ENCODE measurements at places on chromosomes 7 and 10.

- DNase-seq = no peak
These were observed 22.2 kb downstream of the GSAP start for GRCh38 chr7:77393954-77394353.

DNA sequence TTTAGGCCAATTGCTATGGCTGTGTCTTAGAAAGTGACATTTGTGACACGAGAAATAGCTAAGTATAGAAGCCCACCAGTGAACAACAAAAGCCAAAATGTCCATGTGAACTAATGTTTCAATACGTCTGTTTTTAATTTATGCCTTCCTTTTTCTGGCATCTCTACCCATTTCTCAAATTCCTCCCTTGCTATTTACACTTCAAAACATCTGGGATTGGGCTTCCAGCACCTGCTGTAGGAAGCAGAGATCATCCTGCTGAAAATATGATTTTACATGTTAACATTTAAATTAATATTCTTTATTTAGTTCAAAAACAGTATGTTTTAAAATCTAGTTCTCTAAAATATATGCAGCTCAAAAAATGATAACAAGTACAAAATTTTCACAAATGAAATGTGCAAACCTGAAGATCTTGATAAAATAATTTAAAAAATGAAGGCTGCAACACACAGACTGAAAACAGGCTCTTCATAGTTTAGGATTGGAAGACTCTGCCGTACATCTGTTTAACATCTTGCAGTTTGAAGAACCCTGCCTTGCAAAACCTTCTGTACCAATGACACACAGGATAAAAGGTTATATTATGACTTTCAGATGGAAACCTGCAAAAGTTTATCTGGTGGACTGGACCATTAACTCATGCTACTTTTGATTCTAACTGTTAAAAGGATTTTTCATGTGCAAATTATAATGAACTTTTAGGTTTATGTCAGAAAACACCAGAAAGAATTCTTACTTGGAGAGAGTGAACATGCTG lies 408.4 kb downstream of the SUGCT start:
- no peak for DNase-seq

DNA sequence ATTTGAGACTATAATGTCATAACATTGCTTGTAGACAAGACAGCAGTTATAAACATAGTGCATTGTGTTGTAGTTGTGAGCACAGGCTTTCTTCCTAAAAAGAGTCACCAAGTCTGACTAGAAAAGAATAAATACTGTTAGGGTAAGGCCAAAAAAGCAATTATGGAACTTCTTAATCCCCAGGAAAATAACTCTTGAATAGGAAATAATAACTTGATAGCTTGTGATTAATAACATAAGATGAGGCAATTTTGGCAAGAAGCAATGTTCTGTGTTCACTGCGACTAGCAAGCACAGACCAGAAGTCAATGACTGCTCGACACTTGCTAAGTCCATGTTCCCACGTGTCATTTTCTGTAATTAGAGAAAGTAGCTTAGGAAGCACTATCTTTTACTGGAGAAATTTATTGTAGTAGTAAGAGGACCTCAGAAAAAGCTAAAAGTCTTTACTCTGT lies 97.1 kb downstream of the AGMO start:
- no peak for DNase-seq

DNA sequence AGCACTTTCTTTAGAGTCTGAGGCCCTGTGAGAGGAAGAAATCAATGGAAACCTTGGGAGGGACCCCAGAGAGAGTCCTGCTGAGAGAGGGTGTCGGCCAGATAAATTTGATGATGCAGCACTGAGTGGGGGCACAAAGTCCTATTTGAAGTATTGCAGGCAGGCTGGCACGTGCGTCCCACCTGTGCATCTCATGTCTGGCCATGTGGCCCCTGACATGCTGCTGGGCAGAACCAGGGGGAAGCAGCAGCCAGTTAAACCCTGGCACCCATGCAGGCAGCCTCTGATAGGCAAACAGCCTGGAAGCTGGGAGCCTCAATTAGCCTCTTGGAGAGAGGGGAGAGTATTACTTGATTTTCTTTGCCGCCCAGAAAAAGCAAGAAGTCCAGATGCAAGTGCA lies 180.9 kb downstream of the PLXNA4 start:
- DNase-seq = no peak

DNA sequence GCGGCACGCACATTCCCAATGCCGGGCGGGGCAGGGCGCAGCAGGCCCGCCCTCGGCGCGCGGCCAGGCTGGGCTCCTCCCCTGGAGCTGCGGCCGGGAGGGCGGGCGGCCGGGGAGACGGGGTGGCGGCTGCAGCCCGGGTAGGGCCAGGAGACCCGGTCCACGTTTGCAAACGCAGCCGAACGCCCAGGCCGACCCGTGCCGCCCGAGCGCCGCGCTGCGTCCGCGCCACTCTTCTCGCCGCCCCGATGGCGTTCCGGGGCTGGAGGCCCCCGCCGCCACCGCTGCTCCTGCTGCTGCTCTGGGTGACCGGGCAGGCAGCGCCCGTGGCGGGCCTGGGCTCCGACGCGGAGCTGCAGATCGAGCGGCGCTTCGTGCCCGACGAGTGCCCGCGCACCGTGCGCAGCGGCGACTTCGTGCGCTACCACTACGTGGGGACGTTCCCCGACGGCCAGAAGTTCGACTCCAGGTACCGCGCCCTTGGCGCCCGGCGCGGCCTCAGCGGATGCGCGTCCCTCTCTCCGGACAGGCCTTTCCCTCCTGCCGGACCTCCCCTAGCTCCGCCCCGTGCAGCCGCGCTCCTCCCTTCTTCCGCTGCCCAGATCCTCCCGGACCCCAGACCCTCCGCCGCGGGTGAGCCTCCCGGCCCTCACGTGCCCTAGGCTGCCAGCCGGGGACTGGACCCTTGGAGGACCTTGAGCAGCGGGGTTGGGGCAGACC lies at the start of gene FKBP9:
FKBP9 (plus strand) TSS at position 115 of the 720 bp plus-strand sequence; CDS start at position 249, 134 bp downstream.
- peak; percentile 47 for DNase-seq

- no peak for DNase-seq
These were observed 6.9 kb downstream of the KMT2E start for GRCh38 chr7:105020926-105021325.

- DNase-seq = no peak
These were observed 14.0 kb downstream of the IMPDH1 start for GRCh38 chr7:128395748-128396147.

DNA sequence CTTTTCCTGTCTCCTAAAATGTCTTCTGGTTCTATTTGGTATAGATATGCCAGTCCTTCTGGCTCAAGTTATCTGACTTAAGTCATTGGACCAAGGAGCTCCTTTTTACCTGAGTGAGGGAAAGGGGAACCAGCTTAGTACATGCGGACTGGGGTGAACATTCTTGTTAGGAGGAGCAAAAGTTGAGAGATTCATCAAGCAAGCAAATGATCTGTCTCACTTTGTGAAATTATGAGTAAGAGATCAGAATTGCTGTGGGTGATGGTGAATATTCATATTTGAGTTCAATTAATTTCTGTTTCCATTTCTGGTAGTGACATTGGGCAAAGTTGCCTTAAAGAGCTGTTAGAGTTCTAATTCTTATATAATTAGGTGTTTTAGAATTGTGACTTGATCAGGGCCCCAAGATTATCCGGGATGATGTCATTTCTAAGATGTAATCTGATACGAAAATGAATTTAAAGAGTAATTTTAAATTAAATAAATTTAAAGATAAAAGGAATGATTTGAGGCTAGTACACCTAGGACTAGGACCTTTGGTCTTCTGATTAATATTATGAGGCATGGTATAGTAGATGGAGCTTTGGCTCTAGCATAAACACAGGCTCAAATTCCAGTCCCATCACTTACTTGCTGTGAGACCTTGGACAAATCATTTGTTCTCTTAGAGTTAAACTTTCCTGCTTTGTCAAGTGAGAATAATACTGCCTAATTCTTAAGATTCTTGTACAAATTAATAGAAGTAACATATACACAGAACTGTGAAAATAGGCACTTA lies 60.4 kb upstream of the STRIP2 start:
- DNase-seq = no peak

GRCh38 chr7:113809581-113809980 lies 109.2 kb downstream of the PPP1R3A start:
- no peak for DNase-seq

DNA sequence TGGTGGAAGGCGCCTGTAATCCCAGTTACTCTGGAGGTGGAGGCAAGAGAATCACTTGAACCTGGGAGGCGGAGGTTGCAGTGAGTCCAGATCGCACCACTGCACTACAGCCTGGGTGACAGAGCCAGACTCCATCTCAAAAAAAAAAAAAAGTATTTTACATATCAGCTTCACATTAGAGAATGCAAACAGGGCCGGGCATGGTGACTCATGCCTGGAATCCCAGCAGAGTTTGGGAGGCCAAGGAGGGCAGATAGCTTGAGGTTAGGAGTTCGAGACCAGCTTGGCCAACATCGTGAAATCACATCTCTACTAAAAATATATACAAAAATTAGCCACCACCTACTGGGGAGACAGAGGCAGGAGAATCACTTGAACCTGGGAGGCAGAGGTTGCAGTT lies 31.6 kb downstream of the USP54 start:
- no peak for DNase-seq

DNA sequence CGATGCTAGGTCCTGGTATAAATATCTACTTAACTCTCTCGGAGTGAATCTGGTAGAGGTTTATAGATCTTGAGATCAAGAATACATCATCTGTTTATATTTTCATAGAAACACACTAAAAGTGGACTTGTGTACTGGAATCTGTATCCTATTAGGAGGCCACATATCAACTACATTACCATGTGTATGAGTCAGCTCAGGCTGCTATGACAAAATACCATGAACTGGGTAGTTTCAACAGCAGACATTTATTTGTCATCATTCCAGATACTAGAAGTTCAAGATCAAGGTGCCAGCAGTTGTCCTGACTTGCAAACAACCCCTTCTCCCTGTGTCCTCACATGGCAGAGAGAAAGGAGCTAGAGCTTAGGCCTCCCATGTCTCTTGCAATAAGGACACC lies 113.9 kb upstream of the PFKP start:
- DNase-seq = no peak

DNA sequence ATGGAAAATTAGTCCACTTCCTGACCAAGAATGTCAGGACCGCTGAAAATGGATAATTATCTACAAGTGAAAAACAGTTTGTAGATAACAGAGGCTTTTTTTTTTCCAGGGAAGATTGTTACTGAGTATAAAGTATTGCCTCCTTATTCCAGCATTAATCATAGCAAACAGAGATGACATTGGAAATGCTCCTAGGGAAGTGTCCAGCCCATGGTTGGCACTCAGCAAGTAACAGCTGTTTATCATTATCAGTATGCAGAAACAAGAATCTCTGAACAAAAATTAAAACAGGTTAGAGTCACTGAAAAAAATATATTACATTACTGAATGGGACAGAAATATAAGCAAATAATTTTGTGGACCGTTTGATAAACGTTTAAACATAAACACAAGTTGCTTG lies 14.6 kb downstream of the FGL2 start:
- DNase-seq = no peak

GRCh38 chr10:74991435-74991834 lies 120.0 kb upstream of the SAMD8 start:
- no peak for DNase-seq

DNA sequence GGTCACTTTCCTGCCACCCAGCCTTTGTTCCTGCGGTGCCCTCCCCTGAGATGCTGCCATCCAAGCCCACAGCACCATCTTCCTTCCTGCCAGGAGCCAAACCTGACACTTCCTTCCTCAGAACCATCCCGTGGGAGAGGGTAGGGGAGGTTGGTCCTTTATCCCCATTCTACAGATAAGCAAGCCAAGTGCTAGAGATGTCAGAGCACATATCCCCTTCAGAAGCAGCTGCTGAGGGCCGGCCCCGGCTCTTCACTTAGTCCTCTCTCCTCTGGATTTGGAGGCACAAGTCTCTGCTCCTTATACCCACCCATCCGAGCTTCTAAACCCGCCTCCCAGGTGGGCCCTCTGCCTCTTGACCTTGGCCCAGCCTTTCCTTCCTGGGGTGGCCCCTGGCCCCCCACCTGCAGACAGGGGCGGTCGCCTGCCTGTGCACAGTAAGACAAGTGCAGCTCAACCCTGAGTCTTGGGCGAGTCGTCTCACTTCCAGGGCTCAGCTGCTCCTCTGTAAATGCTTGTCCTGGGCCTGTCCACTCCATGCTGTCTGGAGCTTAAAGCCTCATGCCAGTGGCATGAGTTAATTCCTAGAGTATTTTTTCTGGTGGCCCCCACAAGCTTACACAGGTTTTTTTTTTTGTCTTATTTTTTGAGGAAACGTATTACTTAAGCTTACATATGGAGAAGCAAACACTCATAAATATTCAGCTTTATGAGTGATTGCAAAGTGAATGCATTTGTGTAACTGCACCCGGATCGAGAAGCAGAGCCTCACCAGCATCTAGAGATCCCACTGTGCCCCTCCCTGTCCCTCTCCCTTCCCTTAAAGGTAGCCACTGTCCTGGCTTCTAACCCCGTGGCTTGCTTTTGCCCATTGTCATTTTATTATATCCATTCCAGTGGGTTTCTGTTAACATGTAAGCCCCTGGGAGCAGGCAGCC lies 125.1 kb downstream of the CDH23 start:
- DNase-seq = no peak

GRCh38 chr10:81733542-81733941 lies 141.5 kb upstream of the NRG3 start:
- no peak for DNase-seq

- DNase-seq = no peak
These were observed 83.2 kb upstream of the SGCE start for GRCh38 chr7:94739180-94739579.

DNA sequence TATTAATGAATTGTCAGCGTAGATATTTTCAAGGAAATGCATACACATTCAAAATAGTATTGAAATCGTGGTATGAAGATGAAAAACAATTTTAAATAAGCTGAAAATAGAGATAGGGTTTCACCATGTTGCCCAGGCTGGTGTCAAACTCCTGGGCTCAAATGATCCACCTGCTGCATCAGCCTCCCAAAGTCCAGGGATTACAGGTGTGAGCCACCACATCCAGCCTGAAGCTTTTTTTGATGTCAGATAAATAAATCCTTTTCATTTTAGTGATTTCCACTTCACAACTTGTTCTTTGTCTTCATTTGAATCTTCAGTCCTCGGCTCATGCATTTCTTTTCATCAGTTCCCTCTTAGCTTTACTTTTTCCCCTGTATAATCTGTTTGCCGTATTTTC lies 4.6 kb downstream of the CDK13 start:
- no peak for DNase-seq

Data from NCI-H187 (cell line).